ENCODE measurements at places on chromosomes 13 and 19.

DNA sequence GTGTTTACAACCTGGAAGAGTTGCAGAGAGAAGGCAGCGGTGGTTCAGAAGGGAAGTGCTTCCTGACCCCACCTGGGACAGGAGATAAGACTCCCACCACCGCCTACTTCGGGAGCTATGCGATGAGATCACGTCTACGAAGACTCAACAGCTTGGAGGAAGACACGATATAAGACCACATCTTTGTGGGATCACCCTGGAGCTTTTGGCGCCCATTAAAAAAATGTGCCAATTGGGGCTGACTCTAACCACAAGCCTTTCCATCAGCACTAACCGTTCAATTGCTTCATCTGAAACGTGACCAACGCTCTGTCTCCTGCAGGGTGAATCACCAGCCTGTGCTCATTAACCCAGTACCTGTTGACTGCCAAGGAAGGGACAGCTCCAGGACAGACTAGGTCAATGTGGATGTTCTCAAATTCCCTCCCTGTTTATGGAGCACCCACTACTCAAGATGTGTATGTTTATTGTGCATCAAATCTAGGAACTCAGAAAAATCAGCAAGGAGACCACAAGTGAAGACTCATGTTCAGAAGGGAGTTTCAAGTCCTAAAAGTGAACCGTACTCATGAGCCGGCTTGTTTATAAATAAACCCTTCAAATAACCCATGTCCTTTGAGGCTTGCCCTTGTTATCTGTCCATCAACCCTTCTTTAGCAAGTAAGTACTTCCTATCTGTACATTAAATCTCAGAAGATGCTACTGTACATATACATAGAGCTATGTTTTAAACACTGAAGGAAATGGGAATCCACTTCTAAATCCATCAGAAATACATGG lies 67.5 kb downstream of the LATS2 start:
- no peak for DNase-seq

- no peak for DNase-seq
These were observed 292.2 kb downstream of the MZT1 start for GRCh38 chr13:72435251-72435650.

DNA sequence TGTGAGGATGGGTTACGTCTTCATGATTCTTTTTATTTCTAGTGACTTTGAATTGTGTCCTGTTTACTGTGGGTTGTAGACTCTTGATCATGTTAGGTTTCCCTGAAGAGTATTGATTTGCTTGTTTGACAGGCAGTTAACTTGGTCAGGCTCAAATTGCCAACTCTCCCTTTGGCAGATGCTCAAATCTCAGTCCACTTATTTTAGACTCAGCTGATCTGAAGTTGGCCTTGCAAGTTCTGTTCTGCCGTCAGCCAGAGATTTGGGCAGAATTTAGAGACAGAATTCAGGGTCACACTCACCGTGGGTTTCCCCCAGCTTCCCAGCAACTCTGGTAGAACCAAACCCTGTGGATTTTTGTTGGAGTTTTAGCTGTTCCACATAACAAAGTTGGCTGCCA lies 71.6 kb upstream of the TEX29 start:
- no peak for DNase-seq

DNA sequence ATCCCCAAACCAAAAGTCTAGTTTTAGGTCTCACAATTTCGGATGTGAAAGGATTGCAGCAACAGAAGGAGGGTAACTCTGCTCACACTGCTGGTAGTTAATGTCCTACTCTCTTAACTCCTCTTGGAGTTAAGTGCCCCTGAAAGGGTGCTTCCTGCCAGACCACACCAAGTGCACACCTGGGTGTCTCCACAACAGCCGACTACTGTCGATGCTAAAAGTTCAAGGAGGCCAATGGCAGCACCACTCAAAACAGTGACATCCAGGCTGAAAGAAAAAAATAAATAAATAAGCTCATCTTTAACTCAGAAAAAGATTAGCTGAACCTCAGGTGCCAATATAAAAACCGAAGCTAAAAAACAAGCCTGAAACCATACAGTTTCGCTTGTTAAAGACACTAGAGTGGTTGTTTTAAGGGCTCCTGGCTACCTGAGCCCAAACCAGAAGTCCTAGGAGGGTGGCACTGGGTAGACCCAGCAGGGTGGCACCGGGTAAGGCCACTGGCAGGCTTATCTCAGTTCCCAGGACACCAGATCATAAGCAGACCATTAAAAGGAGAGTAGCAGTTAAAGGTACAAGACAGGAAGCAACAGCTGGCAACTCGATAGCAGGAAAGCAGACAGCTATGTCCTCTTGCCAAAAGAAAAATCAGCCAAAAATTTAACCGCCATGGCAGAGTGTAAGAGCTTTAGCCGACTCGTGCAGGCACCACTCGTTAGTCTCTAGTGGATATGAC lies 39.3 kb downstream of the BRD4 start:
- DNase-seq = no peak

- no peak for DNase-seq
These were observed 49.0 kb upstream of the POMP start for GRCh38 chr13:28609926-28610325.

Data from GM12891 (cell line).